ENCODE measurements at places on chromosomes 6 and 20. TPM values are rescaled to one million over a fixed set of nuclear protein-coding genes. Genes with fewer than 3 reads are reported as not detected.

Gene IL17A
- not detected for total RNA-seq

Gene OR2J3
- not detected for total RNA-seq

Gene MEI4
- total RNA-seq = not detected

Gene ANKEF1
- 0.68 TPM for total RNA-seq

Gene CST7
- not detected for total RNA-seq

Gene ORC3
- 22.9 TPM for total RNA-seq

Gene KCNG1
- 2.8 TPM for total RNA-seq

Data from cardiac ventricle fibroblast (primary cell).